Stimulated activated CD8-positive, alpha-beta memory T cell treated with anti-CD3 and anti-CD28 coated beads, Interleukin-15, amount 100 ng/mL, for 24 hours (primary cell): ENCODE measurements at places on chromosomes 7 and 10.

DNA sequence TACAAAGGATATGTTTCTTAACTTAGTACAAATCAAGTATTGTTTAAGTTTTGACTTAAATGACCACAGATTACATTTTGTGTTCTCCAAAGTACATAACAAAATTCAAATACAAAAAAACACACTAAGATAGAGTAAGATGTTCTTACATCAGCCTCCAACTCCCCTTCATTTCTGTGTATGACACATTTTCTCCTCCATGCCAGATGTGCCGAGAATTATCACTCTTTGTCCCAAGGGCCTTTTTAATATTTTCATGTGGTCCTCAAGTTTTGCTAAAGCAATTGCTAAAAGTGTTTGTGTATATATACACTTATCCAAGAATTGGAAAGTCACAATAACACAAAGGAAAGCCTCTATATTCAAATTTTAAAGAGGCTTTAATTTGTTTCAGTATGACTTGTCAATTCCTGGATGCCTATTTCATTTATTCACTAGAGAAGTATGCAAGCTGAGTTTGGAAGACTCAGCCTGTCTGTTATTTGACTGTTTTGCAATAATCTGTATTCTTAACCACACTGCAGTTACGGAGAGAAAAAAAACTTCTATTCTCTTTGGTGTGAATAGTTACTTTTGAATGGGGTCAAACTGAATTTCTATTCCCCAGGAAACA, 586.4 kb upstream of the SEMA3D start:
- DNase-seq, result no peak

DNA sequence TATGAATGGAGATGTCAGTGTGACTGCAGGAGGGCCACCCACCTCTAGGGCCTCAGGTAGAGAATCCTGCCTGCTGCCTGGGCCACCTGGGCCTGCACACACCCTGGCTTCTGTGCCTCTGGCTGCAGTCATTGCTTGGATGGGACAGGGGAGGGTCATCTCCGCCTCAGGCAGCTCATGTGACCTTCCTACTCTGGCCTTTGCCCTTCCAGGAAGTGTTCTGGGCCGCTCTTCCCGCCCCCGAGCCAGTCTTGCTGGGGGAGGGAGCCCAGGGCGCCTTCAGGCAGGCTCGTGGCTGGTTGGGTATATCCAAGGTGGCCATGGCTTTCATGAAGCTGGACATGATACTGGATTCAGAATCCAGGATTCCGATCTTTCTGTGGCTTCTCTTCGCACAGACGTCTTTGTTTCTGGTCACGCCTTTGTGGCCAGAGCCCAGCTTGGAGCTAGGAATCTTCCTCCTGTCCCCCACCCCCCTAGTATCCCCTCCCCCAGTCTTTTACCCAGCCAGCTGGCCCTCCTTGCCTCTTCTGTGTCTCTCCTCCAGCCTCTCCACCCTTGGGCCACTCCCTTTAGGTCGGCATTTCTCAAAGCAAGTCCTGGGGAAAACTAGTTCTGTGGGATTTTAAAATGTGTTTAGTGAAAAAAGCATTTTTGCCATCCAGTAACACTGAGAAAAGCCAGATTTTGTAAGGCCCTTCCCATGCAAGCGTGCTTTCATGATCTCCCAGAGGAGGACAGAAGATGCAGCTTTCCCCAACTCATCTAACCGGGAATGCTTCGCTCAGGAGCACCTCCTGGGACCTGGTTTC, 119.6 kb downstream of the ZMIZ1 start:
- DNase-seq, result no peak

DNA sequence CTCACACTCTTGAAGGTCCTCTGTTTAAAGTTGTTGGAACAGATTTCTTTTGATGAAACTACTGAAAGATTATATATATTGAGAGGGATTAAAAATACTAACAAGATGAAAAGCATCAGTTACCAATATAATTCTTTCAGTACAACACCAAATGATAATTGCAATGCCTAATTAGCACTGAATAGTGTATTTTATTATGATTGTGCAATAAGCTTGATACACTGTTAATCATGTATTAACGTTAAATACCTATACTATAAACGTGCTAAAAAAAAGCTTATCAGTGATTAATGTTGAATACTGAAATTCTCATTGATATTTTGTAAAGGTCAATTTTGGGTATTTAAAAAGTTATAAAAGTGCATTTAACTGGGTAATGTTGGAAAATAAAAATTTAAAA, 61.5 kb downstream of the HIBADH start:
- no peak for DNase-seq

DNA sequence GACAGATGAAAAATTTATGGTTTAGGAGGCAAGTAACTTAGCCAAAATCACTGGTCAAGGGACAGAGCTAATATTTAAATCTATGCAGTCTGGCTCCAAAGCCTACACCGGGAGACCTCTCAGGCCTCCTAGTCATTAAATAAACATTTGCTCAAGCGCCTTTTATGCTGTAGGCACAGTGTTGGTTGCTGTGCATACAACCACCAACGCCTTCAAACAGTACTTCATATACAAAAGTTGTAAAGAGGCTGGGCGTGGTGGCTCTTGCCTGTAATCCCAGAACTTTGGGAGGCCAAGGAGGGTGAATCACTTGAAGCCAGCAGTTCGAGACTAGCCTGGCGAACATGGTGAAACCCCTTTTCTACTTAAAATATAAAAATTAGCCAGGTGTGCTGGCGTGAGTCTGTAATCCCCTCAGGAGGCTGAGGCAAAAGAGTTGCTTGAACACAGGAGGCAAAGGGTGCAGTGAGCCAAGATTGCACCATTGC, 159.8 kb downstream of the MAGI2 start:
- no peak for DNase-seq

DNA sequence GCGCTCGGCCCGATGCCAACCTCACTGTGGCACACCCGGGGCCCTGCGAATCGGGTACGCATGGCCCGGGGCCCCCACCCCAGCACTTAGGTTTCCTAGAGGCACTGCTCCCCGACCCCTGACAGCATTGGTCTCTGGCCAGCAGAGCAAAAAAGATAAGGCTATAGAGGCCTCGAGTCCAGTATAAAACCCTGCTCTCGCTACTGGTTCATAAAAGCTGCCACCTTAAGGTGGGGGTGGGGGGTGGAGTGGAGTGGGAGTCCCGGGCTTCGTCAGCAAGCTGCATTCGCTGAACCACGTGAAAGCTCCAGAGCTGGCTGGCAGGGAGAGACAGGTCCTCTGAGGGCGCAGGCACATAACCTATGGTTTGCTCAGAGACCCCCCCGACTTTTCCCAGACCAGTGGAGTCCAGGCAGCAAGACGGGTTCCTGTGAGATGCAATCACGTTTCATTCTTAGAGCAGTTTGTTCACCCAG, 1.3 kb downstream of the KAZALD1 start:
- no peak for DNase-seq

GRCh38 chr7:37674531-37674930, 9.0 kb upstream of the GPR141 start:
- no peak for DNase-seq

DNA sequence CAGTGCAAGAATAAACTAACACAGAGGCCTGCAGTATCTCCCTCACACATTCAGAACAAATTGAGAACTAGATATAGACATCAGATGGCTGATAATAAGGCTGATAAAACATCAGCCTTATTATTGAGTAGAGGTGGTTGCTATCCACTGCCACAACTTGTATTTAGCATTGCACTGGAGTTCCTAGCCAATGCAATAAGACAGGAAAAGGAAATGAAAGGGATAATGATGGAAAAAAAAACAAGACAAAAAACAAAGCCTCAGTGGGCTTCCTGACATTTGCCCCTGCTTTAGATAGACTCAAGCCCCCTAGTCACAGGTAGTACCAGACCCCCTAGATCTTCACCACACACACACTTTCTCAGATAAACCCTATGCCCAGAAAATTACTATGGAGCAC, 33.2 kb upstream of the ELN start:
- no peak for DNase-seq

- DNase-seq, result no peak
Measured at GRCh38 chr7:129771201-129771927, 159.8 kb downstream of the NRF1 start.

- no peak for DNase-seq
Measured at GRCh38 chr7:37142958-37143357, 305.7 kb downstream of the ELMO1 start.

DNA sequence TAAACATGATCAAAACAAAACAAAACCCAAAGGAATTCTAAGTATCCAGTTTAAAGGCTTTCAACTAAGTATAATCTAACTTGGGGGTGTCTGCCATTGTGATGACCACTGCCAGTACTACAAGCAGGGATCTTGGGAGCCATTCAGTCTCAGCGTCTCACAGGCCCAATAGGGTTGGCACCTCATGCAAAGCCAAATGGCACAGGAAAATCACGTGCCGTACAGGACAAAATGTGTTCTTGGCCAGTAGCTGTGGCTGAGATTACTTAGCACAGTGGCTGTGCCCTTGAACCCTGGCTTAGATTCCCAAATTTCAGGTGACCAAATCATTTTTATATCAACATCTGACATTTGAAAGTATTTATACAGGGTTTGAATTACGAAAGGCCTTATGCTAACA, 50.0 kb downstream of the DLD start:
- no peak for DNase-seq

- no peak for DNase-seq
Measured at GRCh38 chr7:55481155-55481554, 91.1 kb downstream of the VOPP1 start.

DNA sequence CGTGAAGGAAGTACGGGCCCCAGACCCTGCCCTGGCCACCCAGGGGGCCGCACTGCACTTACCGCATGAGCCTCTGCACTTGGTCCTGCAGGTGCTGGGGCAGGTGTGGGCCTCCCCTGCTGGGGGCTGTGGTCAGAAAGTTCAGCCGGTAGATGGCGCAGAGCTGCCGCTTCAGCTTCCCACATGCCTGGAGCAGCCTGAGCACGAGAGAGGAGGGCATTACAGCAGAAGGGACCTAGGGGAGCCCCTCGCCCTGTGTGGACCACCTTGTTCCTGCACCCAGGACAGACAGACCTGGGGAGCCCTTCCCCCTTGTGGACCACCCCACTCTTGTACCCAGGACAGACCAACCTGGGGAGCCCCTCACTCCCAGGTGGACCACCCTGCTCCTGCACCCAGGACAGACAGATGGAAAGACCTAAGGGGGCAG, 8.7 kb upstream of the PYROXD2 start:
- DNase-seq, result no peak
